Urinary bladder (tissue), 4 donors: ENCODE measurements at places on chromosomes 5 and 9.

DNA sequence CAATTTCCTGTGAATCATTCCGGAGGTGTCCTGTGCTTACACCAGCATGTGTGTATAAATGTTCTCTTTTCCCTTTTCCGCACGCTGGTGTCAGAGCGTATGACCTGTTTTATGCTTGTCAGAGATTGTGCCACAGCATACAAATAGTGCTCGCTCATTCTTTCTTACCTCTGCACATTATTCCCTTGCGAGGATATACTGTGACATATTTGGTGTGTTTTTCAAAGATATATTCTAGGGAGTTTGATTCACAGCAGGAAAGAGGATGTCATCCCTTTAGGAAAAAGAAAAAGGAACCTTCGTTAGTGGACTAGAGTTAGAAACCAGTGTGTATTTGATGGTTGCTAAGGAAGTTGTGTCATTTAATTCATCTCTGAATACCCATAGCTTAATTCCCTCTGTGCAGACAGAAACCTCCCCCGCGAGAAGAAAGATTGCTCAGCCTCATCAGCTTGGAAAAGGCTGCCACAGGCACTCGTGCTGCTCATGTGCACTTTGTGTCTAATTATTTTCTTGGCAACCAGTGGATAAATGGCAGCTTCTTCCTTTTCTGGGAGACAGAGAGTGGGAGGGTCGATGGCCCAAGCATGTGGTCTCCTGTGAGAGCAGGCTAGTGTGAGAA lies 14.7 kb upstream of the CCIN start:
- DNase-seq, result peak; percentile 51

DNA sequence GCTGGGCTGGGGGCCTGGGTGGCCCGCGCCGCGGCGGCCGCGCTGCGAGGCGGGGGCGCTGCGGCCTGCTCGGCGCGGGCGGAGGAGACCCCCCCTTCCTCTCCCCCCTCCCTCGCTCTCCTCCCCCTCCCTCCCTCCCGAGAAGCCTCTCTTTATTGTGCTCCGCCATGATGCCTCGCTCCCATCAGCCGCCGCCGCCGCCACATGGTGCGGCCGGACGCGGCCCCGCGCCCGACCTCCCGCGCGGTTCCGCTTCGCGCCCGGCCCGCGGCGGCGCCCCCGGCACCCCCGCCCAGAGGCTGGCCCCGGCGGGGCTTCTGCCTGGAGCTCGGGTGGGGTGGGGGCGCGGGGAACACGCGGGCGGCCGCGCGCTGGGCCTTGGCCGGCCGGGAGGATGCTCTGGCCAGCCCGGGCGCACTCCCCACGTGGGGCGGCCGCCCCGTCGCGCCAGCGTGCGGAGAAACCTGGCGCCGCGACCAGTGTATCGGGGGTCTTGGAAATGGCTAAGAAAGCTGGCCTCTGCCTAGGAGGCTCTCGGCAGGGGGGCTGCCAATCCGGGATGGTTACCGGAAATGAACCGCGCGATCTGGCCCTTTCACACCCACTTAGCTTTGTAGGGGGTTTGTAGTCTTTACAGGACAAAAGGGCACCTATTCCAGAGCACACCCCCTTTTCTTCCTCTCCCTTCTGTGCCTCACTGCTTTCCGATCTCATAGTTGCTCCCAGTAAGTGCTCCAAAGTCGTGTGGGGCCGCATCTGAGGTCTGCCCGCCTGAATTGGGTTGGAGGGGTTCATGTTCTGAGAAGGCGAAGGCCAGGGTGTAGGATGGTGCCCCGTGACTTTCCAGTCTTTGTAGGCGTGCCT lies 1.0 kb downstream of the SET start:
- DNase-seq, result no peak

- no peak for DNase-seq
Observed at GRCh38 chr9:133683586-133684120, 47.5 kb downstream of the DBH start.

DNA sequence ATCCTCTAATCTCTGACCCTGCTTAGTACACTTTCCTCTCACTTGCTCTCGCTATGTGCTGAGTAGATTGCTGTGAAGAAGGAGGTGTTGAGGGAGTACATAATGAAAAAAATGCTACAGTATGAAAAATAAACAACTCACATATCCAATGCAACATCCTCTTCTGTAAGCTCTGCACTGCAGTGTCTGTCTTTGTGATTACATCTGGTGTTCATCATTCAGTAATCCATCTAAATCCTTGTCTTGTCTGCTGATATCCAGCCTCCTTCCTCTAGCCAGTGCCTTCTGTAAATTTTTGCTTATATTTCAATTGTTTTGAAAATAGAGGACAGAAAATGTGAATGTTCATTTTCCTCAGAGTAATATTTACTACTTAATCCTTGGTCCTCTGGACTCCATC lies 57.4 kb upstream of the CDH12 start:
- DNase-seq, result no peak

DNA sequence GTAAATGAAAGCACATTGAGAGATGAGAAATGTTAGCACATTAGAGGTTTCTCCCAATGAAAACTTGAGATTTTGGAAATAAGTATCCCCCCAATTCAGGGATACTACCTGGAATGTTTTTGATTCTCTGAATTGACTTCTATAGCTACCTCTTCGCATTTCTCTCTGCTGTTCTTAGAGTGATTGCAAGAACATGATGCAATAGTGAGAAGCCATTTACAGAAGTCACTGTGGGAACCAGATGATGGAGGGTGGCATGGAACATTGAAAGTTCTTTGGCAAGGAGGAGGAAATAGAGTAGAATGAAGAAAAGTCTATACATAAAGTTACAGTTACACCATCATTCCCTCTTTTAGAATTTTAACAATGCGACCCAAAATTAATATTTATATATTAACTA lies 9.2 kb downstream of the NPR3 start:
- DNase-seq, result no peak

DNA sequence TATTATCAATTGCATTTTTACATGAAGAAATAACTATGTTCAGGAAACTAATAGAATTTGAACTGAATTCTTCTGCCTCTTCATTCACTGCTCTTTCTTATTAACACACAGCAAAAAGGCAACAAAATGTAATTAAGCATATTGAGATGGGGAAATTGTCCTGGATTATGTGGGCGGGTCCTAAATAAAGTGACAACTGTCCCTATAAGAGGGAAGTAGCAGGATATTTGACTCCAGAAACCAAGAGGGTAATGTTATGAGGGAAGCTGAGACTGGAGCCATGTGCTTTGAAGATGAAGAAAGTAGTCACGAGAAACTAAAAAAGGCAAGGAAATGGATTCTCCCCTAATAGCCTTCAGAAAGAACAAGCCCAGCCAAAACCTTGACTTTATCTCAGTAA lies 311.2 kb upstream of the PIK3R1 start:
- no peak for DNase-seq

DNA sequence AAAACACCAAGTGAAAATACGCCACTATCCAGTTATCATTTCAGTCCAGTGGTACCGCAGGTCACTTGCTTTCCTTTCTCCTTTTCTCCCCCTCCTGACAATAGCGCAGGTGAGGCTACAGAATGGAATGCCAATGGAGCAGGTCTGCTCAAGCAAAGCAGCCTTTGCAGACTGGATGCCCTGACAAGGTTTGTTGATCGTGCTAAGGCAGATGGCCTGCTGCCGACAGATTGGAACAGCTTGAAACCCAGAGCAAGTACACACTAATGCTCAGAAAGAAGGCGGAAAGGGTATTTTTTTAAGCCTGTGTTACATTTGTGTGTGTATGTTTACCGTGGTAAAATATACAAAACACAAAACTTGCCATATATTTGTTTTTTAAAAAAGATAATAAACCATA lies 19.4 kb downstream of the SPACA9 start:
- no peak for DNase-seq

GRCh38 chr5:132487095-132487428 lies 3.5 kb downstream of the IRF1 start:
- DNase-seq, result no peak

DNA sequence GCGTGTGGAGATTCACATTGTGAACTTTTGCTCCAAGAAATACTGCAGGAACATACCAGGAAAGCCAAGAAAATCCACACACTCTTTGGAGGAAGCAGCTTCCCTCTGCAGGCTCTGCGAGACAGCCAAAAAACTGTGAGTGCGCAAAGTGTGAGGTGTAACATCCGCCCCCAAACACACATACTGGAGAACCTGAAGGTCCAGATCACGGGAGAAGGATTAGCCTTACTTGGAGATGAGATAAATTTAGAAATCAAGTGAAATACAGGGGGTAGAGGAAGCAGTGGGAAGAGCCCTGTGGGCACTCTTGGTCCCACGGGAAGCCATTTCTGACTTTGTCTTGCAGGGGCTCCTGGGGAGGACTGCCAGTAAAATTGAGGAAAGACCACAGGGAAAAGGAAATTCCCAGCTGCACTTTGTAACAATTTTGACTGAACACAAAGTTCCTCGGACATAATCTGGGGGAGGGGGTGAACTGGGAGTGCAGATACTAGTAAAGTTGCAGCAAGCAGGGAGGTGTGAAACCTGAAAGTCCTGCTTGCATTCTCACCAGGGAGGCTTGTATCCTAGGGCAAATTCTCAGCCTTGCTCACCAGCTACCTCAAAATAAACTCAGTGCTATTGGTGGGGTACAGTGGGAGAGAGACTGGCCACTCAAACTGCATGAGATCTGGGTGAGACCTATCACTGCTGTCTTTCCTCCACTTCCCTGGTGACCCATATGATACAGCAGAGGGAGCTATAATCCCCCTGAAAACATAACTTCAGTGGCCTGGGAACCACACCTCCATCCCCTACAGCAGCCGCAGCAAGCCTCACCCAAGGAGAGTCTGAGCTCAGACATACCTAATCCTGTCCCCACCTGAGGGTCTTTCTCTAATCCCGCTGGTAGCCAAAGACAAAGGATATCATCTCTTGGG lies 109.1 kb downstream of the ALDH1A1 start:
- no peak for DNase-seq

GRCh38 chr5:8288897-8289516 lies 420.1 kb downstream of the MTRR start:
- DNase-seq, result no peak

DNA sequence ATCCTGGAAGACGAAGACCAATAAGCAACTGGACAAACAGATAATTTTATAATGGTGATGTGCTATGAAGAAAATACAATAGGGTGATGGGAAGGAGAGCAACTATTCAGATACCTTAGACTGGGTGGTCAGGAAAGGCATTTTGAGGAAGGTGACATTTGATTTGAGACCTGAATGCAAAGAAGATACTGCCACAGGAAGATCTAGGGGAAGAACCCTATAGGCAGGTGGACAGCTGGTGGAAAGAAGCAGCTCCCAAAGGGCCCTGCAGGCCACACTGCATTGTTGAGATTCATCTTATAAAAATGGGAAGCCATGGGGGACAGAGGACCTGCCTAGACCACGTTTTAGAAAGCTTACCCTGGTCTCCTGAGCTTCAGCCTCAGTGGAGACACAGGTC lies 19.7 kb upstream of the CTNNA1 start:
- DNase-seq, result no peak

DNA sequence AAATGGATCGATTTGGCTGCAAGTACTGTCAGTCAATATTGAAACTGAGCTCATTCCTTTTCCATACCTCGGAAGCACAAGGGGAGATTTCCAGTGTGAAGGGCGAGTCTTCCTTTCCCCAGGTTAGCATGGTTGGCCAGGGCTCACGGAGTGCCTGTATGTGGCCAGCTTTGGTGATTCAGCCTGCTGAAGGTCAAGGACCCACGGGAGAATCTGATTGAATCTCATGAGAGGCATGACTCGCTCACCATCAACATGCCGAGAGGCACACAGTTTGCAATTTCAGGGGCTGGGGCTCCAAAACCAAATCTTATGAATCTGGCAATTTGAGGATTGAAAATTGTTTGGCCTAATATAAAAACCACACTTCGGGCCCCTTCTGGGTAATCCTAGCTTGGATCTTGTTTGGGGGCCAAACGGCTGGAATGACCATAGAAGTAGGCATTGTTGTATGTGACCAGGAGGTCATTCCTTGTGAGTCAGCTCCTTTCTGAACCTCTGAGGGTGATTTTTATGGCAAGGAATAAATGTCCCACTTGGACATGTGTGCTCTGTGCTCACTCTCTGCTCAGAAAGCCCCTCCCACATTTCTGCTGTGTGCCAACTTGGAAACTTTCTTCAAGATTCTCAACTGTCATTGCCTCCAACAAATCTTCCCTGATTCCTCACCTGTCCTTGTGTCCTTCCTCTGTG lies 69.8 kb downstream of the DOCK2 start:
- DNase-seq, result no peak

DNA sequence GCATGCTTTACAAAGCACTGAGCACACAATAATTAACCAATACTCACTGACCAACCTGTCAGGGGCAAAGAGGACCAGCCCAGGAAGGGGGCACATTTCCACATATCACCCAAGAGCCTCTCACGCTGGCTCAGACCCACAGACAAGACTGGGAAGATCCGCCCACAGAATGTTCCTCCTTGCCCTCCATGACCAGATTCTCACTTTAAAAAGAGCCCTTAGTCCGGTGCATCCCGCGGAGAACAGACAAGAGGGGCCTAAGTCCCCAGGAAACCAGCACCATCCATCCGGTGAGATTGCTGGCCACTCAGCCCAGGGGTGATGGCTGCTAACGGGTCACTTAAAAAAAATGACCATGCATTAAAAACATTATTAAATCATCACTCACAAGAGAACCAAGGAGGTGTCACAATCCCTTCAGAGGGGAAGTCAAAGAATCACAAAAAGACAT lies 32.9 kb downstream of the SEMA4D start:
- DNase-seq, result no peak

- no peak for DNase-seq
Observed at GRCh38 chr5:103033696-103034095, 86.2 kb downstream of the GIN1 start.

- DNase-seq, result peak; percentile 80
Observed at GRCh38 chr5:132293066-132293991, 865 bp upstream of the SLC22A4 start.

GRCh38 chr5:118937393-118938061 lies 50.8 kb downstream of the DTWD2 start:
- no peak for DNase-seq

- no peak for DNase-seq
Observed at GRCh38 chr5:96893342-96893741, 17.0 kb downstream of the ERAP2 start.

DNA sequence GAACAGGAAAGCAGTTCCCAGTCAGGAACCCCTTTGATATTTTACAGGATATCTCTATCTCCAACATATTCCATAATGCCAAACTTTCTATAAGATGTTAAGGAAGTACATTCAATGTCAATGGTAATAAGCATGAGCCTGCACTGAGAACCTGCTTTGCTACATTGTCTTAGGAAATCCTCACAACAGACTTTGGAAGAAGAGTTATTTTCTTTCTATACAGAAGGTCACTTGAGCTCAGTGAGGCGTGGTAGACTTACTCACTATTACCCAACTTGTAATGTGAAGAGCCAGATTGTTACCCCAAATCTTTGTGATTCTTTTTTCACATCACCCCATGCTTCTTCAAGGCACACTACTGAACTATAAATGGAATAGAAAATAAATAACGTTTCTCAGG lies 435.9 kb downstream of the DNAH5 start:
- no peak for DNase-seq

DNA sequence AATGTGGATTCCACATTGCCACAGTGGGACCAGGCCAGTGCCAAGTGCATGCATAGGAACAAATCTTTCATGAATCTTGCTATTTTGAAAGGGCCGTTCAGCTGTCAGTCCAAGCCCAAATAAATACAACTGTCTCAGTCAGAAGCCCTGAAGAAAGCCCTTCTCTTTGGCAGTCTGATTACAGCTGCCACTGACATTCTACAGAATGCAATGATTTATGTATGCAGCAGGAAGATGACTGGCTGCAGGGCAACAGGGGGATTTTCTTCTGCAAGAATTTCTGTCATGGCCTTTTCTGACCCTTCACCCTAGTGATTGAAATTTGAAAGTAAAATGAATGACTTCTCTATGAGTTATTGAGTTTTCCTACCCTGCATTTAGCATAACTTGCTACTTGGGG lies 86.7 kb upstream of the FER start:
- DNase-seq, result no peak

- DNase-seq, result no peak
Observed at GRCh38 chr5:143524338-143524945, 121.0 kb upstream of the NR3C1 start.
